RWPE1 (cell line): ENCODE measurements at places on chromosomes 6 and 20.

- no peak for DNase-seq
These were observed 16.9 kb downstream of the MPC1 start for GRCh38 chr6:166365806-166366205.

DNA sequence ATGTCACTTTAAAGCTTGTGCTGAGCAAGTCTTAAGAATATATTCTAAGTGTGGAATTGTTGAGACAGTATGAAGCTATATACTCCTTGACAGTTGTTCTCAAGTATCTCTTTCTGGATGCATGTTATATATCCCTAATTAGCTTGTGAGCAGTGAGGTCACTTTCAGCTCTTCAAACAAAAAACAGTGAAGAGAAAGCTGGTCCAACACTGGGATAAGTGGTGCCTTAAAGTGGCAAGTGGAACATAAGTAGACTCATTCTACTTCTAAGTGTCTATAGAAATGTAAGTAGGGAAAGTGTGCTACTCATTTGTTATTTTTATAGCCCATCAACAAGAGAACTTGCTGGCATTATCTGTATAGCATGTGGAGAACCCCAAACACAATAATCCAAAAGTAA is 133.1 kb upstream of the BACH2 start:
- no peak for DNase-seq

DNA sequence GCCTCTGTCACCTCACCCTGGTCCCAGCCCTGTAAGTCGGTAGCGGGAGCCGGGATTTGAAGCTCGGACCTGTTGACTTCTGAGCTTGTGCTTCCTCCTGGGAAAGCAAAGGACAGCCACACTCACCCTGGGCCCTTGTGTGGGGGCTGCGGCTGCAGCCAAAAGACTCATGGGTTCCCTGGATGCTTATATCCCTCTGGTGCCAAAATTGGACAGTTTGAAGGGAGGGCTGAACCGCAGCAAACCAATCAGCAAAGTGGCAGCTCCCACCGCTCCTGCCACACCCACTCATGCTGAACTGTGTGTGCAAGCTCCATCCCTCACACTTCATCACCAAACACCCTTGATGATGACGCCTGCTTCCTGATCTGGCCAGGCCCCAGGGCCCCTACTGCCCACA is 3.9 kb upstream of the CCN5 start:
- no peak for DNase-seq

DNA sequence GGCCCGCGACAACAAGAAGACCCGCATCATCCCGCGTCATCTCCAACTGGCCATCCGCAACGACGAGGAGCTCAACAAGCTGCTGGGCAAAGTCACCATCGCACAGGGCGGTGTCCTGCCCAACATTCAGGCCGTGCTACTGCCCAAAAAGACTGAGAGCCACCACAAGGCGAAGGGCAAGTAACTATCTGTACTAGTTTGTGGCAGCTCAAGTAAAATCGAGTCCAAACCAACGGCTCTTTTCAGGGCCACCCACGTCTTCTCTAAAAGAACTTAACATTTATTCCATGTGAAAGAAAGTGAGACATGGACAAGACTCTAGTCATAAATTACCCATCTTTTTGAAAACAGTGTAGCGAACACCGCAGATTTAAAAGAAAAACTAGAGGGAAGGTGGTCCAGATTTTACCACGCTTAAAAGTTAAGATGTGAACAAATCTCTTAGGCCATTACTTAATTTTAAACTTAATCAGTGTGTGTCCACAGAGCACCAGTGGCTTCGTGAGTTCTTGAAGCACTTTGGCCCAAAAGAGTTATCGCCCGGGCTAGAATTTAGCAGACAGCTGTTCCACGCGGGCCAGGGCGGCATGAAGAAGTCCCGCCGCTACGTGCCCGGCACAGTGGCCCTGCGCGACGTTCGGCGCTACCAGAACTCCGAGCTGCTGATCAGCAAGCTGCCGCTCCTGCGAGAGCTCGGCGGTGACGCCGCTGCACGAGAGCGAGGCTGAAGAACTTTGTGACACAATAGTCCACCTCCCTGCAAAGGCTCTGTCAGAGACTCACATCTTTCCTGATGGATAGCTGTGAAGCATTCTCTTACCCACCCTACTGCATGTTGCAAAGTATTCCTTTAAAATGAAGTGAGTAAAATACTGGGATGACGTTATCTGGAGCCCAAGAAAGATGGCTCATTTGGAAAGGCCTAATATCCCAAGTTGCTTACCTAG is 113.9 kb upstream of the PRSS16 start:
- DNase-seq: no peak

- DNase-seq: peak; percentile 5
These were observed 2.6 kb upstream of the ADGB start for GRCh38 chr6:146595972-146596731.

DNA sequence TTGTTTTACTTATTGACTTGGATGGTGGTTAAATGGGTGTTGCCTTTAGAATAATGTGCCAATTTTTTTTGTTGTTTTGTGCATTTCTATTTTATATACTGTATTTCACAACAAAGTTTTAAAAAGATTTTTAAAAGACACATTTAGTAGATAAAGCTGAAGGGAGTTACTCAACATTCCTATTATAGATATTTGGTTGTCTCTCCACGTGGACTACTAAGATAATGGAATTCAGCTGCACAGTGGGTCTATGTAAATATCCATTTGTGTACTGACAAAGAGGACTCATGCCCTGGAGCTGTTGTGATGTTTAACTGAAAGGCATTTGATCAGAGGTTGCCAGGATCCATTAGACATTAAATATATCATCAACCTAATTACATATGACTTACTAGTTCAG is 23.2 kb upstream of the FAM135A start:
- DNase-seq: no peak

DNA sequence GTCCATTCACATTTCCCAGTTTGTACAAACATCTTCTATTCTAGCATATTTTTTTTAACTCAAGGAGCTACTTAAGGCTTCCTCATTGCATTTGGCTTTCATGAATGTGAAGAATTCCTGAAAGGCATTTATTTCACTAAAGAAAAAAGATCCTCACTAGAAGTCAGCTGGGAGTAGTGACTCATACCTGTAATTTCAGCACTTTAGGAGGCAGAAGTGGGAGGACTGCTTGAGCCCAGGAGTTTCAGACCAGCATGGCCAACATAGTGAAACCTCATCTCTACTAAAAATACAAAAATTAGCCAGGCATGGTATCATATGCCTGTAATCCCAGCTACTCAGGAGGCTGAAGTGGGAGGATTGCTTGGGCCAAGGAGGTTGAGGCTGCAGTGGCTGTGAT is 30.9 kb upstream of the XRN2 start:
- DNase-seq: no peak

- DNase-seq: no peak
These were observed 1.1 kb downstream of the AMD1 start for GRCh38 chr6:110875548-110876169.

GRCh38 chr20:63177785-63178445 is 38.0 kb downstream of the YTHDF1 start:
- no peak for DNase-seq

DNA sequence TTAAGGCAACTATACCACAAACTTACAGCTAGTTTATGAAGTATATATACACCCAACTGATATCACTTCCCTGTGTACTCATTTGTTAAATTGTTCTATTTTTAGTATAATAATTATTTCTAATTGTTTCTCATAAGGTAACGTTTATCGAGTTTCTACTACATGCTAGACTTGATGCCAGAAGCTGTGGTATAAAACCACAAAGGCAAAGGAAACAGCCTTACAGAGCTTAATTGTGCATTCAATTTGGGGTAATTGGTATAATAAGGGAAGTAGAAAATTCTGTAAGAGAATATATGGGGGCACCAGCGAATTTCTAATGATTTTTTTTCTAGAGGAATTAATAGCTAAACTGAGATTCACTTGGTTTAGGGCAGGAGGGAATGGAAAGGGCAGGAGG is 183.9 kb downstream of the GRM1 start:
- no peak for DNase-seq

GRCh38 chr20:21101932-21102575 is 4.1 kb downstream of the LINC00237 start:
- DNase-seq: no peak

GRCh38 chr6:1424306-1424927 is 35.0 kb downstream of the FOXF2 start:
- peak; percentile 68 for DNase-seq

DNA sequence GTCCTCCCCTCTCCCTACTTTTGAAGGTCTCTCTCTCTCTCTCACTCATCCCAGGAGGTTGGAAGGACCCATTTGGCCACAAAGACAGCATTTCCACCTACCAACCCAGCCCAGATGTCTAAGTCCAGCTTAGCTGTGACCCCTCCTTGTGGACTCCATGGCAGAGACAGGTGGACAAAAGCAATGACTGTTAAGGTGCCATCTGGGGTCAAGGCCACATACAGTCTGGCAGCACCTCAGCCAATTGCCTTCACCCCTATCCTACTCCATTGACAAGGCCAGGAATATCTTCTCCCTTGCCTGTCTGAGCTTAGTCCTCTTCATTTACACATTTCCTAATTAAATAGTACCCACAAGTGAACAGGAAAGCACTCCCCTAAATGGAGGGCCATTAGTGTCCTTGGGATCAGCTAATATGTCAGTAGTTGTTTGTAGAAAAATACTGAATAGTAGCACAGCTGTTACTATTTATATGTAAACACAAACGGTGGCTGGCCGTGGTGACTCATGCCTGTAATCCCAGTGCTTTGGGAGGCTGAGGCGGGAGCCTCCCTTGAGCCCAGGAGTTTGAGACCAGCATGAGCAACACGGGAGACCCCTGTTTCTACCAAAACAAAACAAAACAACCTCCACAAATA is 28.8 kb downstream of the GCM1 start:
- peak; percentile 23 for DNase-seq

DNA sequence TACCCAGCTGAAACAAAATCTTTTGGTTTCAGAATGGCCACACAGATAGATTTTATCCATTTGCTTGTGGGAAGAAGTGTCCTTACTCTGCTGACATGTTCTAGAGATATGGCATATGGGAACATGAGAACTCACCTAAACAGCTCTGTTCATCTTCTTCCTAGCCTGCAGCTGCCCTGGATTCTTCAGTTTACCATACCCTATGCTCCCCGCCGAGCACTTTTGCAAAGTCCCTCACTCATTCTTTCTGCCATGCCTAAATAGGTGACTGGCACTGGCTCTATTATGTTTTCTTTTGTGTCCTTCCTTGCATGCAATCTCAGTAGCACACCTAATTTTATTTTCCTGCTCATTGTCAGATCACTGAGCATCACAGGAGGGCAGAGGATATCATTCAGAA is 293.7 kb upstream of the RSPO3 start:
- no peak for DNase-seq

- peak; percentile 35 for DNase-seq
These were observed 285.4 kb downstream of the THBS2 start for GRCh38 chr6:168968228-168968627.

DNA sequence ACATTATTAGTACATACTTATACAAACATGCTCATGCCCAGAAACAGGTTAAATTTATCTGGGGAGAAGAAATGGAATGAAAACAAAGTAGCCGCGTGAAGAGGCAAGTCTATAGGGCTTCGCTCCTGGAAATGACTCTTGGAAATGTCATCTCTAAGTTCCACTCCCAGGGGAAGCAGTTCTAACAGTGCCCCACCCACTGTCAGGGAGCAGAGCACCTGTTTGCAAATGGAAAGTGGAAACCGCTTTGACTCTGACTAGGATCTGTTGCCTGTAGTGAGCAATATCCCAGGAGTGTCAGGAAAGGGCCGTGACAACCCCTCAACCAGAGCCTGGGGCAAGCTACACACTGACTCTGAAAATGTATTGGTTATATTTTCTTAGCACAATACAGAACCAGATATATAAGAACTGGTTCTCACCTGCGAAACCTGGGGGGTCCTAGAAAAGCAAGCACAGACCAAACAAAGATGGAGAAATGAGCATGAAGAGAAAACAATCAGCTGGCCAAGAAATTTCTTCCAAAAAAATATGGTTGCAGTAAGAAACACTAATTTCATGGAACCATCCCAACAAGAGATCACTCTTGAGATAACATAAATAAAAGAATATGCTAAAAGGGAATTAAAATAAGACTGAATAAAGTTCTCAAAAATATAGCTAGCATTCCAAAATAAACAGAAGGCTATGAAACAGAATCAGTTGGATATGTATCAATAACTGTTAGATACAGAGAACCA is 47.5 kb upstream of the CRISP1 start:
- DNase-seq: no peak

GRCh38 chr20:22802296-22802695 is 217.9 kb upstream of the FOXA2 start:
- DNase-seq: peak; percentile 53

DNA sequence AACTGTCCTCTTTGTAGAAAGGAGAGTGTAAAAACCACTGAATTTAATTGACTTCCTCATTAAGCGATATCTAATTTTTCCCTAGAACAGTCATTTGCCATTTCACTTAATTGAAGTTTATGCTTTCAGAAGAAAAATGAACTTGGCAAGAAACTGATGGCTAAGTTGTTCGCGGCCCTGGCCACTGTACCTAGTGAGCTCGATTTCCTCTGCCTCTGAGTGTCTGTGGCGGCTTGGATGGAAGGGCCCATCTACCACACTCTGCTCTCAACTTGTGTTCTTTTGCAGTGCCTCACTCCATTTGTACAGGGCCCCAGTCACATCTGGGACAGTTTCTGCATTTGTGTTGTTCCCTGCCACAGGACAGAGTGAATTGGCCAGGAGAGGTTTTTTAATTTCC is 102.9 kb downstream of the BCAS1 start:
- DNase-seq: no peak
